ENCODE measurements at places on chromosomes 11 and 22. TPM values are rescaled to one million over a fixed set of nuclear protein-coding genes. Genes with fewer than 3 reads are reported as not detected.

- no peaks in the 10 kb centered on the region for H3K27me3 ChIP-seq
- peak; percentile 58 for DNase-seq
- H3K36me3 ChIP-seq, result no peaks in the 10 kb centered on the region
Observed at GRCh38 chr22:46036558-46037408, 59.8 kb upstream of the WNT7B start.

GRCh38 chr11:120130991-120131760 lies 6.7 kb downstream of the TRIM29 start:
- H3K4me1 ChIP-seq, result no peaks in the 10 kb centered on the region
- H3K27ac ChIP-seq, result no peak overlapping the region
- DNase-seq, result no peak
- no peaks in the 10 kb centered on the region for H3K36me3 ChIP-seq

- no peak overlapping the region for H3K27ac ChIP-seq
- no peak overlapping the region for H3K4me3 ChIP-seq
- DNase-seq, result no peak
- H3K36me3 ChIP-seq, result no peaks in the 10 kb centered on the region
- no peaks in the 10 kb centered on the region for H3K4me1 ChIP-seq
- H3K27me3 ChIP-seq, result no peaks in the 10 kb centered on the region
Observed at GRCh38 chr11:61092280-61092766, 10.0 kb upstream of the CD5 start.

GRCh38 chr11:110374921-110375320 lies 54.8 kb upstream of the FDX1 start:
- peaks cover 7% of the 10 kb centered on the region for H3K4me1 ChIP-seq
- no peaks in the 10 kb centered on the region for H3K36me3 ChIP-seq
- H3K4me3 ChIP-seq, result no peak overlapping the region
- DNase-seq, result no peak

The MUC6 gene
- 3.0 TPM for total RNA-seq

The CPSF7 gene
- 94.5 TPM for total RNA-seq

GRCh38 chr22:20783844-20784723 lies 10.2 kb downstream of the SERPIND1 start:
- peak; percentile 42 for DNase-seq
- H3K27ac ChIP-seq, result no peak overlapping the region
- no peak overlapping the region for H3K4me3 ChIP-seq
- H3K27me3 ChIP-seq, result no peaks in the 10 kb centered on the region

- H3K4me1 ChIP-seq, result no peaks in the 10 kb centered on the region
- H3K36me3 ChIP-seq, result no peaks in the 10 kb centered on the region
- H3K4me3 ChIP-seq, result no peak overlapping the region
- no peak overlapping the region for H3K27ac ChIP-seq
Observed at GRCh38 chr11:2264366-2265053, 5.9 kb downstream of the ASCL2 start.

The CASP4 gene
- 60.3 TPM for total RNA-seq
